Mesothelial cell of epicardium (in vitro differentiated cells): ENCODE measurements at places on chromosomes 6 and 20. TPM values are rescaled to one million over a fixed set of nuclear protein-coding genes. Genes with fewer than 3 reads are reported as not detected.

DNA sequence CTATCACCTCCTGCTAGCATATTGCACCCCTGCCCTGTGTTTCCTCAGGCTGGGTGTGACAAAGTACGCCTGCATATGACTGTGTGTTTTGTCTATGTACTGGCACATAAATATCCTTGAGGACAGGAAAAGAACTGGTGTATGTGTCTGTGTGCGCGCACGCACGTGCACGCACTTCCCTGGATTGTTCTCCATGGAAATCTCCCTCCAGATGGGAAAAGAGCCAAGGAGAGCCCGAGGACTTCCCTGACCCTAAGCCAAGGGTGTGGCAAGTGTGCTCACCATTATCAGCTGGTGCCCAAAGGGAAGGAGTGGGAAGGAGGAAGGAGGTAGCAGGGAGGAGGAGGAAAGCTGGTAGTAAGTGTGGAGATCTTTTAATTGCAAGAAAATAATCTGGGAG, 117.6 kb downstream of the HIVEP2 start:
- no peak for DNase-seq

DNA sequence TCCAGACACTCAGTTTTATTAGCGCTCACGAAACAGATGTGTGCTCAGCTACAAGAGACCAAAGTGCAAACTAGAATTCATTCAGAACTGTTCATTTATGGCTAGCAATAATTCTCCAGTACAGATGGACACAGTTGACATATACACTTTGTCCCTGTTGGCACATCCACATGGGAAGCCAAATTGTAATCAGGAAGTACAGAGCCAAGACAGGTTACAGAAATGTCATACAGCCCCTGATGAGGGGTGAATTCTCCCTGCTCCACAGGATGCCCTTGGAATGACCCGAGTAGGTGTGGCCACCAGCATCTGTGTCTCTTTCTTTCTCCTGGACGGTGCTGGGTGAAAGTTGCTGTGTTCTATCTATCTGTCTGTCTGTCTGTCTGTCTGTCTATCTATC, 7.6 kb downstream of the DHX35 start:
- DNase-seq: no peak

- no peak for DNase-seq
Observed at GRCh38 chr6:159804504-159804903, 4.4 kb downstream of the PNLDC1 start.

- DNase-seq: no peak
Observed at GRCh38 chr20:63923651-63924050, 28.7 kb downstream of the DNAJC5 start.

DNA sequence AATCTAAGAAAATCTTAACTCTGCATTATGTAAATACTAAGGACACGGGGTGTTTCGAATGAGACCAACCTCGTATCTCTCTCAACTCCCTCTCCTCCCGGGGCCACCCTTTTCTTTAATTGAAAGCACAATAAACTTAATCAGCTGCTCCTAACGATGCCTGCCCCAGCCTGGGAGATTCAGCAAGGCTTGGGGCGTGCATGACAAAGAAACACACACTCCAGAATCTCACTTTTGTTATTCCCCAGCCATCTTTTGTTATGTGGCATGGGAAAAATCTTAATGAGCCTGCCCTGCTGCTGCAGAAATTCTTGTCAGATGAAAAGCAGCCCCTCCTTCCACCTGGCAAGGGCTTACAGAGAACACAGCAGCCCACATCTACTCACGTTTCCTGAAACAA, 117.4 kb downstream of the TTLL2 start:
- no peak for DNase-seq

DNA sequence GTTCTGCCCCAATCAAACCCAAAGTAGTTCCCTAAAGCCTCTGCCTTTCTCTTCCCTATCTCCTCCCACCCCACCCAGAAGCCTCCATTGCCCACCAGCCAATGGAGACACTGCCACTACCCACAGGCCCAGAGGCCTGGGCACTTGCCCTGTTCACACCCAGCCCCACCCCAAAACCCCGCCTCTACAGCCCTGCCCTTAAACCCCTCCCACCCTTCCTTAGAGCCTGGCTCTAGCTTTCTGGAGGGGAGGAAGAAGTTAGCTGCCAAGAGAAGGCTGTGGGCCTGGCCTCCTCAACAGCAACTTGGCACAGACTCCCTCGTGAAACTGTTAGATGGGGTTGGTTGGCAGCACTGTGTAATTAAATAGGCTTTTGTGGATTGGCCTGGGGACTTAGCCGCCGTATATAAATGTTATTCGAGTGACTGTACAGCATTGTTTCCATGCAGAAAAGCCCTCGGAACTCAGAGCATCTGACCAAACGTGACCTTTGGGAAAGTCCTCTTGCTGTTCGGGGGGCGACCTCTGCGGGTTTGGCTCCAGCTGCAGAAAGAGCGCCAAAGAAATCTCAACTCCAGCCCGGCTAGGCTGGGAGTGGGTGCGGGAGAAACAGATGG, 31.4 kb downstream of the COL11A2 start:
- no peak for DNase-seq

GRCh38 chr6:90541221-90541620, 45.7 kb downstream of the MAP3K7 start:
- DNase-seq: no peak

DNA sequence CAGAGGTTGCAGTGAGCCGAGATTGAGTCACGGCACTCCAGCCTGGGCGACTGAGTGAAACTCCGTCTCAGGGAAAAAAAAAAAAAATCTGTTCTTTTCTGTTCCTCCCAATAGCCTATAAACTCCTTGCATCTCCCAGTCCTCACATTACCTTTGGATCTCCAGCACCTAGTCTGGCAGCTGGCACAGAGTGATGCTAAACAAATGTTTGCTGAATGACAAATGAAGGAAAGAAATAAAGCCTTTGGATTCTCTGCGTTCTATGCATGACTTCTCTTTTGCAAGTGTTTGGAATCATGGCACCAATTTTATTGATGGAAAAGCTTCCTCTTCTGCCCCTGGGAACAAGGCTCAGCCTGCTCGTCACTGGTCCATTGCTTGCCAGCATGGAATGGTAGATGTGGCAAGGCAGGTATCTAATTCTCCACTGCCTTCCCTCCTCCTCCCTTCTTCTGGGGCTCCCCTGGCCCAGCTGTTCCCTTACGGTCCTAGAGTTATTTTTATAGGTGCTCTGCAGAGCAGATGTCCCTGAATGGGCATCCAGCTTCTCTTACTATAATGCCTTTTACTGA, 53.6 kb upstream of the FYN start:
- no peak for DNase-seq

- DNase-seq: no peak
Observed at GRCh38 chr6:15263780-15264374, 18.0 kb downstream of the JARID2 start.

GRCh38 chr20:57967364-57967763, 257.5 kb upstream of the PMEPA1 start:
- no peak for DNase-seq

DNA sequence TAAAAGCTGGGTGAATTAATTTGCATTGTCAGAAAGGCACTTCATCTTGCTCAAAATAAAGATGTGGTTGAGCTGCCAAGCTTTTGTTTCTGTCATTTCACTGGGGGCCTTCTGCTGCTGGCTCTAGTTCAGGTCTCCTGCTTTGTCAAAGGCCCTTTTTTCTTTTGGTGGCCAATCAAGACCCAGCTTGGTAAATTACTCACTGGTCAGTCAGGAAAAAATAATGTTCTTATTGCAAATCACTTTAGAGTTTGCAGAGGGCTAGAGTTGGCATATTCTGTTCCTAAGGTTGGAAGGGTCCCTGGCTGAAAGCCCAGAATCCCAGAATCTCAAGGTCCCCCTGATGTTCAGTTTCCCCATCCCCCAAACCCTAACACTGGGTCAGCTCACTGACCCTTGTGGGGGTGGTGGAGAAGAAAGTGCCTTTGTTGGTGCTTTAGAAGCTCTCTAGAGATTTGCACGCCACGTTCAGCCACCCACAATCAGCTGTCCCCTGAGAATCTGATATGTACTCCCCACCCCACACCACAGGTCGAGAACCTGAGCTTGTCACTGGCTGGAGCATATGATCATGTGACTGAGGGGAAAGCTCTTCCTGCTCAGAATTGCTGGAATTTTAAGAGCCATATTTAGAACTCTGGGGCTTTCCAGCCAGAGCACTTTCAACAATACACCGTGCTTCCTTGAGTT, 21.7 kb upstream of the BNIP5 start:
- DNase-seq: no peak

GRCh38 chr6:25034431-25034921, 98.7 kb upstream of the RIPOR2 start:
- DNase-seq: no peak

DNA sequence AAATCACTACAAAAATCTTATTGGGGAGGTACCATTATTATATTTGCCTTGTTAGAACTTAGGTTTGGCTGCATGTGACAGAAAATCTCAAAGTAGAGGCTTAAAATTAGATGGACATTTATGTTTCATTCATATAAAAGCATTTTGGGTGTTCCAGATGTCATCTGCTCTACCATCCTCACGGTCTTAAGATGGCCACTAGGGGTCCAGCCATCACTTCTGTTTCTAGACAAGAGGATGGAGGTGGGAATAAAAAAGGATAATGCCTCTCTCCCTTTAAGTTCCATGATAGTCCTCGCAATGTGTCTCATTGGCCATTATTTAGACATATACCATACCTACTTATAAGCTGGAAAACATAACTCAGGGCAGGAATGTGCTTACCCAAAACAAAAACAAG, 929.5 kb downstream of the KIF16B start:
- no peak for DNase-seq

- no peak for DNase-seq
Observed at GRCh38 chr20:36812594-36813463, 39.3 kb upstream of the DSN1 start.

DNA sequence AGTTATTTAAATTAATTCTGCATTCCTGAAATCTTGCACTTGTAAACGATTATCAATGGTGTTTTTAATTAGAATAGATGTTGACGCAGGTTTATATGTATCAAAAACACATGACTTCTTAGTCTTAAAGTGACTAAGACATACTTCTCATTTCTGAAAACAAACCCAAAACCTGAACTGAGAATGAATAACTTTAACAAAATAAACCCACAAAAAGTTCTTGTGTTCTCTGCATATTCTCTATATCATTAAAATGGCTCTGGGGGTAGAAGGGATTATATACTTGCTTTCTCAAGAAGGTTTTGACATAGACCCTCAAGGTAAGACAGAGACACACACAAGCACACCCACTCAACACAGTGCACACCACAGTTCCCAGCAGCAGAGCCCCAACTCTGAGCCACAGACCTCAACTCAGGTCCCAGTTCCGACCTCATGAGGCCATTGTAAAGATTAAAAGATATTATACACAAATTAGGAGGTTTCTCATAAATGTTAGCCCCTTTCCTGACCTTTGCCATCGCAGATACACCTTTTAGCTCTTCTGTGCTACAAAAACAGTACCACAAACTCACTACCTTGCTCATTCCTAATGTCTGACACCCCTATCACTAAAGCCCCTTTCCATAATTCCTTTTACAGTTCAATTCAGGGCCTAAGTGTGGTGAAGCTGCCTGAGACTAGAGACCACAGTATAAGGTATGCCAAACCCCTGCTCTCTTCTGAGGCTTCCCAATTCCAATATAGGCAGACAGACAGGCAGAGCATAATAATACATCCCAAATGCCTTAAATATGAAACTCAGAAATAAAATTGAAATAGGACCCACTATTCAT, 267.8 kb downstream of the PTPRK start:
- DNase-seq: no peak

DNA sequence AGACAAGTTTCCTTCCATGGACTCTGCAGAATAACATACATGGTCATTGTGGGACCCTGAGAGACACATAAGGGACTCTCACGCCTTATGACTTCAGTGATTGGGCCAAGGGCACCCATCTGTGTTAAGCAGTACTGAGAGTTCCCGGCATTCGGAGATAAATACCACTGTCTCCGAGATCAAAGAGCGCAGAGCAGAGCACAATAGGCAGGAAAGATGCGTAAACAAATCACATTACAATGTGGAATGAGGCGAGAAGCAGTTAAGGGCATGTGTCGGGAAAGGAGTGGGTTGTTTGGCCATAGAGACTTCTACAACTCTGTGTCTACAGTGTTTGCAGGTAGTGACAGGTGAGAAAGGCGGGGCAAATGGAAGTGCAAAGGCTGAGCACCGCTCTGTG, 57.6 kb downstream of the NRSN1 start:
- DNase-seq: no peak

GRCh38 chr20:11063444-11063843, 389.6 kb upstream of the JAG1 start:
- no peak for DNase-seq

GRCh38 chr20:64148581-64148980, 15.7 kb upstream of the MYT1 start:
- DNase-seq: no peak

DNA sequence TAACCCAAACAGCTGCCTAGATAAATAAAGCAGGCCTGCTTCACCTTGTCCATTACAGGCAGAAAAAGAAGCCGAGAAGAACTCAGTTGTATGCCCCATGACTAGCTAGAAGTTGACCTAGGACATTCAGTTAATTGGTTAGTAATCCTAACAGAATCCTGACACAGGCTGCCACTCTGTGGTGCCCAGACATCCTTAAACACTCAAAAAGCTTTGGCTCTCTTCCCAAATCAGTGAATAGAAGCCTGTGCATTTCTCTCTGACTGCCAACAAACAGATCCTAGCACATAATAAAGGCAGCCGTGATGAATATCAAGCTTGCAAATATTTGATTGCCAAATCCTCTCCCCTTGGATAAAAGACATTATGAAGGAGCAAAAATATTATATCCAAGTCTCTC, 519.1 kb upstream of the EYS start:
- no peak for DNase-seq

- DNase-seq: no peak
Observed at GRCh38 chr20:53981752-53982437, 88.5 kb downstream of the BCAS1 start.

Gene SPATS1
- total RNA-seq: not detected in 3 replicates

Gene MYCT1
- total RNA-seq: 1.6 to 2.3 TPM (median 2.0 TPM) in 3 replicates

Gene COL11A2
- total RNA-seq: 12.6 to 14.4 TPM (median 14.2 TPM) in 3 replicates

Gene ZBTB24
- total RNA-seq: 8.0 to 9.4 TPM (median 9.1 TPM) in 3 replicates

Gene PTCHD4
- 7.8 to 8.6 TPM (median 8.5 TPM) in 3 replicates for total RNA-seq
